ENCODE measurements at places on chromosomes 1 and 21. TPM values are rescaled to one million over a fixed set of nuclear protein-coding genes. Genes with fewer than 3 reads are reported as not detected.

CYYR1 gene
- under 0.01 TPM for total RNA-seq

MXRA8 gene
- 0.23 TPM for total RNA-seq

F13B gene
- not detected for total RNA-seq

GRCh38 chr1:226731257-226731893, 7.7 kb downstream of the ITPKB start:
- no peak for DNase-seq

- DNase-seq = peak; percentile 95
Observed at GRCh38 chr1:6602669-6603237, at the start of gene KLHL21. Gene KLHL21 (minus strand): TSS chr1:6602869. CDS start chr1:6602817, 52 bp downstream.

GRCh38 chr21:28598214-28598613, 394.5 kb downstream of the LTN1 start:
- no peak for DNase-seq

- no peak for DNase-seq
Observed at GRCh38 chr1:167522246-167522645, 3.9 kb upstream of the CD247 start.

DNA sequence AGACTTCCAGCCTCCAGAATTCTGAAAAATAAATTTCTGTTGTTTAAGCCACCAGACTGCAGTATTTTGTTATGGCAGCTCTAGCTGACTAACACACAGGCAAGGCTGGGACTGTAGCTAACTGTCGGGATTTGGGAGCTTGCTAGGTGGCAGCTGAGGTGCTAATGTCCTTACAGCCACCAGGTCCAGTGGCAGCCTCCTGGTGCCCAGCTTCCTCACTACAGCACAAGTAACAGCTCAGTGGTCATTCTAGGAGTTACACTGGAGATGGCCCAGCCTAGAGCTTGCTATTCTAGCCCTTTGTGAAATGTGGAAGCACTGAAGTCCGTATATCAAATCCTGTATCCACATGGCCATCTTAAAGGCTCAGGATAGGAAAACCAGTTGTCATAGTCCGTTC, 4.3 kb upstream of the C1orf115 start:
- DNase-seq = no peak

- DNase-seq = no peak
Observed at GRCh38 chr21:36540700-36541099, 60.8 kb upstream of the CLDN14 start.

- no peak for DNase-seq
Observed at GRCh38 chr21:33733601-33734000, 91.3 kb downstream of the ITSN1 start.

- DNase-seq = no peak
Observed at GRCh38 chr1:19353596-19353995, 41.5 kb downstream of the SLC66A1 start.

- no peak for DNase-seq
Observed at GRCh38 chr1:245039196-245039595, 115.6 kb upstream of the KIF26B start.

- DNase-seq = no peak
Observed at GRCh38 chr1:40309374-40310128, 7.5 kb downstream of the COL9A2 start.

DNA sequence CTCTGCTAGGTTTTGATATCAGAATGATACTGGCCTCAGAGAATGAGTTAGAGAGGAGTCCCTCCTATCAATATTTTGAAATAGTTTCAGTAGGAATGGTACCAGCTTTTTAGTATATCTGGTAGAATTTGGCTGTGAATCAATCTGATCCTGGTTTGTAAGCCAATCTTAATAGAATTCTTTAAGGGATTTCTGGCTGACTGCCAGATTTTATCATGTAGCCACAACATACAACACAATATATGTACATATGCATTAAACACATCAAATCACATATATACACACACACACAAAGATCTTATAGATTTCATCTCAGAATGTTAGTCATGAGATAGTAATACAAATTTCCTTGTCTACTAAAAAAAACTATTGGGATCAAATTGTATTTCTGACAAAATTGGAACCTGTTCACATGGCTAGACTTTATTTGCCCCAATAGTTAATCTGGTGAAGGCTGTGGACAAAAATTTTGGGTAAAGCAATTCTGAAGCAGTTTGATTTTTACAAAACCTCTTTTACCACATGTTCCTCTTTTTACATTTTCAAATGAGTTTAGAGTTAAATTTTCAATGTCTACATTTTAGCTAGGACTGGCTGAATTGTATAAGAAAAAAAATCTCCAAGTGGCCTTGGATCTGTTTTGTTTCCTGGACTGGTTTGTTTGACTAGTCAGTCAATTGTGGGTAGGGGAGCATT, 151.7 kb downstream of the FASLG start:
- no peak for DNase-seq
